ENCODE measurements at places on chromosomes 3 and 15.

- no peak for DNase-seq
These were observed 604.8 kb downstream of the MECOM start for GRCh38 chr3:169058681-169059080.

DNA sequence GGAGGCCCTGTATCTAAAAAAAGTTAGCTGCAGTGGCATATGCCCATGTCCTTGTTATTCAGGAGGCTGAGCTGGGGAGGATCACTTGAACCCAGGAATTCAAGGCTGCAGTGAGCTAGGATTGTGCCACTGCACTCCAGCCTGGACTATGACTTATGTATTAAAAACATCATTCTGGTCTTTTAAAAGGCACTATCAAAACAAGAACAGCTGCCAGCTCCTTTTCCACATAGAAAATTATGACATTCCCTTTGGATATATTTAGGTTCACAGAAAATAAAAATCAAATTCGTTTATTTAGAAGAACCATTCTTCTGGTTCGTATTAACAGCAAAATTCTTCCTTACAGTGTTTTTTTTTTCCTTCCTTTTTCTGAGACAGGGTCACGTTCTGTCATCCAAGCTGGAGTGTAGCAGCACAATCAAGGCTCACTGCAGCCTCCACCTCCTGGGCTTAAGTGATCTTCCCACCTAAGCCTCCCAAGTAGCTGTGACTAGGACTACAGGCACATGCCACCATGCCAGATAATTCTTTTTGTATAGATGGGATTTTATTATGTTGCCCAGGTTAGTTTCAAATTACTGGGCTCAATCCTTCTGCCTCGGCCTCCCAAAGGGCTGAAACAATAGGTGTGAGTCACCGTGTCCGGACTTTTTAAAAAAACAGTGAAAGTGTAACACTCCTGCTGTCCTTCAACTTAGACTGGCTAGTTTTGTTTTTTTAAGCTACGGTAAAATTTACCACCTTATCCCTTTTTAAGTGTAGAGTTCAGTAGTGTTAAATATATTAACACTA is 13.9 kb downstream of the ICE2 start:
- no peak for DNase-seq

GRCh38 chr15:67750371-67750770 is 74.9 kb upstream of the SKOR1 start:
- no peak for DNase-seq

- peak; percentile 67 for DNase-seq
These were observed 145.1 kb downstream of the VGLL4 start for GRCh38 chr3:11498646-11499045.

DNA sequence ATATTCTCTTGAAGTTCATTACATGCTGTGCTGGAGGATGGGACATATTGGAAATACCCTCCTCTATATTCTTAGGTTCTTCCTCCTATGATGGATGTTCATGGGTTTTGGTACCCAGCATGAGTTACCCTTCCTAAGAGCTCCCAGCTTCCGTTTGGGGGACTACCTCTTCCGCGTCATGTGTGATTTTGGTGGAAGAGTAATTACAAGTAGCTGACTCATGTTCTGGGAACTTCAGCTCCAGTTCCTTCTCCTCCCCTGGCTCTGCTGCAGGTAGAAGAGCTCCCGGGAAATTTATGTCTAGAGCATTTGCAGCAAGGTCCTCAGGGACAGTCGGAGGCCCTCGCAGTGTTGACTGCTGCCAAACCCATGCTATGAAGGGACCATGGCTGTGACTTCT is 208.8 kb upstream of the IL12A start:
- peak; percentile 50 for DNase-seq

GRCh38 chr15:89948796-89949195 is 36.0 kb upstream of the ARPIN start:
- no peak for DNase-seq

DNA sequence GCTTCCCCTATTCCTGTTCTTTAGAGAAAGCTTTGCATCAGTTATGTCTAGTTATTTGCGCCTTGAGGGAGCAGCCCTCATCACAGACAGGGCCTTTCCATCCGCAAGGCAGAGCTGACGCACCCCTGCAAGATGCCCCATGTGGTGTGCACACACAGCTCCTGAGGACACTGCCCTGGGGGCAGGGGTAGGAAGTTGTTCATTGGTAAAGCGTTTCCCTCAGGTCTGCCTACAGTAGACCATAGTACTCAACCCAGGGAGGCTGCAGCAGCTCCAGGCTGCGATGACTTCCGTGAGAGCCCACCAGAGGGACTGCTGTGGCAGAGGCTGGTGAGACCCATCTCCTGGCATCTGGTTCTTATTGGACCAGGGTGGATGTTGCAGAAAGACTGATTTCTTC is 55.1 kb upstream of the PLXNA1 start:
- no peak for DNase-seq

All from H4 (cell line).